ENCODE measurements at places on chromosomes 6 and 20. TPM values are rescaled to one million over a fixed set of nuclear protein-coding genes. Genes with fewer than 3 reads are reported as not detected.

The SLC22A2 gene
- total RNA-seq, result 0.44 TPM

- no peak for DNase-seq
These were observed 217.9 kb upstream of the SGK1 start for GRCh38 chr6:134535831-134536230.

- no peak for DNase-seq
These were observed 47.1 kb downstream of the HAO1 start for GRCh38 chr20:7893014-7893730.

The MTCH1 gene
- 207 TPM for total RNA-seq

DNA sequence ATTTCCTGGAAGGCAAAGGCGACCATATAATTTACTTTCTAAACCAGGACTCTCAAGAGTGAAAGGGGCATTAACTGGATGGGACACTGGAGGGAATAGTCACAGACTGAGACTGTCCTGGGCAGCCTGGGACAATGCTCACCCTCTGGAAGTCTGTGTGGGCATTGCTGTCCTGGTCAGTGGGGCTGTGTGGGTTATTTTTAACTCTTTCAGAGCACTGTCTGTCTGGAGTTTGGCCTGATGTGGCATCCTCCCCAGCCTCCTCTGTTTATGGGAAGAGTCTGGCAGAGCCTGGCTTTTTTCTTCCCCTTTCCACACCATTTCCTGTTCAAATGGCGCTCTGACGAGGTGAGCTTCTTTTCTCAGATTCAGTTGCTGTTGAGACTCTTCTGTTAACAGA, 11.7 kb downstream of the DAAM2 start:
- DNase-seq, result no peak

The MCHR2 gene
- not detected for total RNA-seq

DNA sequence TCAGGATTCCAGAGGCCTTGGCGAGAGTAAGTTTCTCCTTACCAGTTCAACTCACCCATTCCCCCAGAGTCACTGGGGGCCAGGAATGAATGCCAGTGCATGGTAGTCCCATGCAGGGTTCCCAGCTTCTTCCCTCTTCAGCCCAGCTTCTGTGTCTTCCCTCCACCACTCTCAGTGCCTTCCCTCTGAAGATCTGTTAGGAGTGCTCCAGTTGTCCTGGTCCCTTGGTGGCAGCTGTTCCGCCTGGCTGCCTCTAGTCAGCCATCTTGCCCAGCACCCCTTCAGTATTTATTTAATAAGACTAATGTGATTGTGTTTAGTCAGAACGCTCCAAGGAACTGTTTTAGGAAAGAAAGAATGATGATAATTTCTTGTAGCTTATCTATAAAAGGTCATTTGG, 23.1 kb downstream of the FIG4 start:
- no peak for DNase-seq

DNA sequence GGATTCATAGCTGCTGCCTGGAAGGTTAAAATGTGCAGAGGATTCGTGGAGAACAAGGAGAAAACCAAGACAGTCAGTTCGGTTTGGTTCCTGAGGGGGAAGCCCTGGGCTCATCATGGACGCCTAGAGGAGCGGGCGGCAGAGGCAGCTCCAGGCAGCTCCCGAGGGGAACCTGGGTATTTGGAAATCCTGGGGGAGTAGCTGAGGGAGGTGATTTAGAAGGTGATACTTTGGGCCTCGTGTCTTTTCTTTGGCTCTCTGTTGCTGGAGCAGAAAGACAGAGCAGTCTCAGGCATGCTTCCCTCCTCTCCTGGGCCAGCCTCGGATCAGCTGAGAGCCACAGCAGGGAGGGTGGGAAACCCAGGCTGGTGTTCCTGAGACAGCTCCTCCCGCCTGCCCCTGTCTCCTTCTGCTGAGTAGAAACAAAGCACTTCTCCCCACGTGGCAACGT, 139.5 kb downstream of the DLL1 start:
- DNase-seq, result no peak

DNA sequence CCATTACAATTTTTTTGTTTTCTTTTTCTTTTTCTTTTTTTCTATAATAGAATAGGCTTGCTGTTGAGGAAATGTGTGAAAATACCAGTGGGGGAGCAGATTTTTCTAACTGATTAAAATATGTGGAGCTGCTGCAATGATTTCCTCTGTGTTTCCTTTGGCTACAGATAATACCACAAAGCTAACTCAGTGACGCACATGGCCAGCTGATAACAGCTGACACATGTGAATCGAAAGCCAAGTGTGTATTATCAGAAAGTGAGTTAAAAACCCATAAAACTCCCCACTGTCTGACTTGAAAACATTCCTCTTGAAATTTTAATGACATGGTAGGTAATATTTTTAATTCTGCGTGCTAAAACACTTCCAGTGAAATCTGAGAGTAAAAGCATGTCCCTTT, 70.8 kb upstream of the AHI1 start:
- no peak for DNase-seq

GRCh38 chr6:106206905-106207304, 118.7 kb downstream of the ATG5 start:
- DNase-seq, result no peak

The AARS2 gene
- 26.8 TPM for total RNA-seq
